ENCODE measurements at places on chromosomes 6 and 20.

DNA sequence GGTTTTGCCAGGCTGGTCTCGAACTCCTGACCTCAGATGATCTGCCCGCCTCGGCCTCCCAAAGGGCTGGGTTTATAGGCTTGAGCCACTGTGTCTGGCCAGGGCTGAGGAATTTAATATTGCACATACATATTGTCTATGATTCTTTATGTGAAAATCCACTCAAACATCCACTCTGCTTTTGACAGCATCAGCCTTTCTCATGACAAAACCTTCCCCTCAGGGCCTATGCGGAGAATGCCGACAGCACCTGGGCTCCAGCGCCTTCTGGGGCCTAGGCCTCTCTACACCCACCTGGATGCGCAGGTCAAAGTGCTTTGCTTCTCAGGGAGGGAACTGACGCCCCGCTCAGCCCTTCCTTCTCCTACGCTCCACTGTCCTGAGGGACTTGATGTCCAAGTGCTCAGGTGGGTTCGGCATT is 5.4 kb downstream of the RAMACL start:
- DNase-seq: no peak

GRCh38 chr6:118391086-118391485 is 157.0 kb upstream of the PLN start:
- DNase-seq: no peak

- DNase-seq: no peak
Measured at GRCh38 chr6:31727717-31728671, 1.1 kb downstream of the DDAH2 start.

DNA sequence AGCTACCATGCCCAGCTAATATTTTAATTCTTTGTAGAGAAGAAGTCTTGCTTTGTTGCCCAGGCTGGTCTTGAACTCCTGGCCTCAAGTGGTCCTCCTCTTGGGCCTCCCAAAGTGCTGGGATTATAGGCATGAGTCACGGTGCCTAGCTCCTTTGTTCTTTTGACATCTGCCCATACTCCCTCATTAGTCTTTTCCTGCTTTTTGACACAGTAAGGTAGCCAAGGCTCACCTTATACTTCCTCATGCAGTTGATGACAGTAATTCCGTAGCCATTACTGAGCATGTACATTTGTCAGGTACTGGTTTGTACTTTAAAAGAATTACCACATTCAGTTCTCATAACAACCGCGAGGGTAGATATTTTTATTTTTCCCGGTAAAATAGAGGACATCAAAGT is 76.7 kb downstream of the CDYL start:
- no peak for DNase-seq

DNA sequence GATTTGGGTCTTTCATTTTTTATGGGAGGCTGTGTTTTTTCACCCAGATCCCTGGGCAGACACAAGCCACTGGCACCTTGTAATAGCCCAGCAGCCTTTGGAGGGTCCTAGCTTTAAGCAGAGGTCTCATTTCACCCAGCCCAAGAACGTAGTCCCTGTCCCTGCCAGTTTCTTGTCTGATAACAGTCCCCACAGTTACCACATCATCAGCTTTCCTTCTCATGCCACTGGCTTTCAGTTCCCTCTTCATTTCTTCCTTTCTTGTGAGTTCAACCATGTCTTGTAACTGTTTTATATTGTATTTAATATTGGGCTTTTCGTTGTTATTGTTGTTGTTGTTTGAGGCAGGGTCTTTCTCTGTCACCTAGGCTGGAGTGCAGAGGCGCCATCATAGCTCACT is 10.6 kb downstream of the PNPLA1 start:
- DNase-seq: no peak
